Muscle of arm (tissue), 14 donors: ENCODE measurements at places on chromosomes 12 and 14.

- DNase-seq = no peak
These were observed 1.0 kb upstream of the GPD1 start for GRCh38 chr12:50102646-50103309.

- no peak for DNase-seq
These were observed 35.0 kb upstream of the SLC24A4 start for GRCh38 chr14:92287987-92288386.

- no peak for DNase-seq
These were observed 340.6 kb upstream of the SFSWAP start for GRCh38 chr12:131370321-131370720.

GRCh38 chr12:93191956-93192355 is 185.8 kb upstream of the NUDT4 start:
- no peak for DNase-seq

GRCh38 chr14:67416085-67416484 is 4.1 kb upstream of the PLEK2 start:
- DNase-seq = no peak

GRCh38 chr12:12425616-12426015 is 68.7 kb downstream of the BORCS5 start:
- DNase-seq = no peak

- no peak for DNase-seq
These were observed 101.5 kb downstream of the PDE6H start for GRCh38 chr12:15074351-15074750.

DNA sequence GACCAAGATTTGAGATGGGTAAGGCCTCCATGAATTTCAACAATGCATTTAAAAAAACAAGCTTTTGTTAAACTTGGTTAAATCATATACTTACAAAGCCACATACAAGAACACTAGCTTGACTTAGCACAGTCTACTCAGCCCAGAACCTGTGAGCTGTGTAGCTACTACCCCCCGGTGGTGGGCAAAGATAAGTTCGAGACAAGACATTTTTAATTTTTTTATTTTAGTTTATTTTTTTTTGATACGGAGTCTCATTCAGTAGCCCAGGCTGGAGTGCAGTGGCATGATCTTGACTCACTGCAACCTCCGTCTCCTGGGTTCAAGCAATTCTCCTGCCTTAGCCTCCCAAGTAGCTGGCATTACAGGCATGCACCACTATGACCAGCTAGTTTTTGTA is 3.7 kb upstream of the NECAP1 start:
- DNase-seq = peak; percentile 17

GRCh38 chr14:74400919-74401503 is 25.0 kb downstream of the SYNDIG1L start:
- DNase-seq = no peak
